ENCODE measurements at places on chromosomes 7 and 10.

DNA sequence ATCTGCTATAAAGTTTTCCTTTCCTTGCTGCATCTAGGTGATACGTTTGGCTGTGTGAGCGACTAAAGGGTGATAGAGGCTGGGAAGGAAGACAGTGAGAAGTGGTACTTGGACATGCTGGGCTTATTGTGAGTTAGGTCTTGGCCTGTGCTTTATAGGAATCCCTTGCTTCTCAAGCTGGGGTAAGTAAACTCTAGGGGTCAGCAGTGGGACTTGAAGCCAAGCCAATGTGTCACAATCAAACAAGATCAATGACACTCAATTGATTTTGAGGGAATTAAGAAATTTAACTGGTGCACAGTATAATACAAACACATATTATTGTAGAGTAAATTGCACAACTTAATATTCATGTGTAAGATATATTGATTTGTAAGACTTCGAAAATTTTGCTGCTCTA is 155.8 kb upstream of the AOAH start:
- no peak for DNase-seq

- no peak for DNase-seq
Observed at GRCh38 chr10:34868589-34868988, 53.5 kb upstream of the PARD3 start.

DNA sequence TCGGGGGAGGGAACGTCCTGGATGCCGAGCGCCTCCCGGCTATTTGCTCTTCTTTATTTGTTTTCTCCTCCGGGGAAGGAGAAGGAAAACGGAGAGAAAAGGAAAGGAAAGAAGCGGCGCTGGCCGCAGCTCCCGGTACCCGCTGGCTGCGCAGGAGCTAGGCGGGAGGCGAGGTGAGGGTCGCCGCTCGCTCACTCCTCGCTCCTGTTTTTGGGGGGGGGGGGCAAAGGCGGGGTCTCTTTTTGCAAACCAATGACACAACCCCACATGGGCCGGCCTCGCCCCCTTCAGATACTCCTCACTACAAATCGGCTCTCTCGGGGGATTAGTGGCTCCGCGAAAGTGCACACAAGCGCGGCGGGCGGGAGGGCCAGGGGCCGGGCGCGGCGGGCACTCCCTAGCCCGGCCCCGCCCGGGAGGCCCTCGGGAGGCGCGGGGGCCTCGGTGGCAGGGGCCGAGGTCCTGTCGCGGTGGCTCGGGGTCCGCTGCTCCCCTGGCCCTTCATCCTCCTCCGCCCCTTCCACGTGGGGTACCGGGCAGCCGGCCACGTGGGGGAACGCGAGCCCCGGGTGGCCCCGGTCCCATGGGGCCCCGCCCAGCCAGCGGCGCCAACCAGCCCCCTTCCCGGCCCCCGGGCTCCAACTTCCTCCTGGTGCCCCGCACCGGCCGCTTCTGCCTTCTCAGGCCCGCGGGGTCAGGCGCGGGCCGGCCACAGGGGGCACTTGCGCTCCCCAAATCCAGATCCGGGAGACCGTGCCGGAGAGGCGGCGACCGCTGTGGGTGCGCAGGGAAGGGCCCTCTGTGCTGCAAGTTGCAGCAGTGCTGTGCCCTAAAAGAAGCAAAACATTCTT is 718 bp upstream of the CTBP2 start:
- DNase-seq = no peak

DNA sequence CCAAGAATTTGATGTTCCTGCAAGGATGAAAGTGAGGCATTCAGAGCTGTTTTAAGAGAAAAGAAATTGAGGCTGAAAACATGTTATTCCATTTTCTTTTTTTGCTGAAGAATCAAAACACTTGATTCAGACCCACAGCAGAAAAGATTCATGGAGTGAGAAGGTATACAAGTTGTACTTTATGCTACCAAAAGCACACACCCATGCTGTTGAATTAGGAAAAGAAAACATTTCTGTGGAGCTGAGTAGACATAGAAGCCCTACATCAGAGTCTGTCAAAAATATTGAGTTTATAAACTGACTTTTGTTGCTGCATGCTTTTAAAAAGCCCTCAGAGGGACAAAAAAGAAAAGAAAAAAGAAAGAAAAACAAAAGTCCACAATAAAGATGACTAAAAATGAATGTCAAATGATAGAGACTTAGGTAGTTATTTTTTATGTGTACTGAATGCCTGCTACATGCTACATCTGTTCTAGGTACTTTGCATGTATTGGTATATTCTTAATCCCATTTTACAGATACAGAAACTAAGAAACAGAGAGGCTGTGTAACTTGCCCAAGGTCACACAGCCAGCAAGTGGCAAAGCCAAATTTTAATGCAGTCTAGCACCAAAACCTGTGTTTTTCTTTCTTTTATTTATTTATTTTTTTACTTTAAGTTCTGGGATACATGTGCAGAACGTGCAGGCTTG is 71.7 kb upstream of the PALS2 start:
- no peak for DNase-seq

DNA sequence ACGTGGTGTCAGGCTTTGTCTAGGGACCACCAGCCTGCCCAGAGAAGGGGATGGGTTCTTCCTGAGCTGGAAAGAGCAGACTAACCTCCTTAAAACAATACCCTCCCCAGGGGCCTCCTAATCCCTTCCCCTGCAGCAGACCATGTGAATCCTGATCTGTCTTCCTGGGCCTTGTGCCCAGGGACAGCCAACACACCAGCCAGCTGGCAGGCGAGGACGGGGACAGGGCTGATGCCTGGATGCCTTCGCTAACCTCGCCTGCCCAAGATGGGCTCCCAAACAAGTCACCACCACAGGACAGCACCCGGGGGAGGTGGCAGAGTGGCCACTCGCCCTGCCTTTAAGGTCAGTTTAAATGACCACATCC is 17.6 kb downstream of the PODXL start:
- DNase-seq = no peak
